ENCODE measurements at places on chromosomes 3 and 15.

DNA sequence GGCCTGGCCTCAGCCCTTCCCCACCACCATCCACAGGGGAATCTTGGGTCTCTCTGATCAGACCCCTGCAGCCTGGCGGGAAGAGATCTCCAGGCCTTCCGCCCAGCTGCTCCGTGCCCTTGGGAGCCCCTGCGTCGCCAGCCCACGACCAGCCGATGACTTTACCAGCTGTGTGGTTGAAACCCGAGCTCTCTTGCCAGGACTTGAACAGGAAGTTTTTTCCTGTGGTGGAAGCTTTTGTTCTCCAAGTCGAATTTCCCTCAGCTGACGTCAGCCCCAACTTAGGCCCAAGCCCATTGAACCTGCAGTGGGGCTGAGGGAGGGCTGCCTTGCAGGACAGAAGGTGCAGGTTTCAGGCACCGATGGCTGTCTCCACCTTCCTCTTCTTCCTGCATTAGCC is 51.7 kb upstream of the SMAD3 start:
- DNase-seq = no peak

- no peak for DNase-seq
Observed at GRCh38 chr15:88655103-88655553, 16.3 kb downstream of the ISG20 start.

- DNase-seq = no peak
Observed at GRCh38 chr15:72971766-72972165, 80.5 kb upstream of the NEO1 start.

DNA sequence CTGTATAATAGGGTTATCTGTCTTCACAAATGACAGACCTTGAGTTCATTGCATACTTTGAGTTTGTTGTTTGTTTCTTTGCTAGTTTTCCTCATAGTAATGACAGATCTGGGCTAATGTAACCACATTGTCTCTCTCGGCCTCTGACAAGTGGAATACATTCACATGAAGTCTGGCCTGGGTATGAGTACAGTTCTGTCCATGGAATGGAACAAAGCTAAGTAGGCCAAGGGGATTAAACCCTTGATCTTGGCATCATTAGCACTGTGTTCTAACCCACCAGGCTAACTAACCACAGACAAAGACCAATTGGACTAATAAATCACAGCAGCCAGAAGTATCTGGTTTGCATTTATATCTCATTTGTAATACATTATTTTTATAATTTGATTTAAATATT is 7.6 kb upstream of the VGLL3 start:
- no peak for DNase-seq

GRCh38 chr3:90092994-90093393 is 985.6 kb downstream of the EPHA3 start:
- DNase-seq = no peak

DNA sequence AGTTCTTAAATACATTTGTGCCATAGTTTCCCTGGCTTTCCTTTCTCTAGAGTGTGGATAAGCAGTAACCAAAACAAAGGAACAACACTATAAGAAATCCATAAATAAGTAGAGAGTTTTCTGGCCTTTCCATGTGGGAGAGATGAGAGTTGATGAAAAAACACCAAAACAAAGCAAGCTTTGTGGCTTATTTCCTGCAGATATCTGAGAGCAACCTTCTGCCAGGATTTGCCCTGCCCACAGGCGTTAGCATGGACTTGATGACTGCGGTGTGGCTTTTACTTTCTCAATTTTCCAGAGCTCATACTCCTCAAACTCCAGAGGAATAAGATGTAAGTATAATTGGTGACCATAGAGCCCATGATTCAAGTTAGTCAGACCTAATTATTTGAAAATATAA is 194.9 kb downstream of the RAP2B start:
- DNase-seq = no peak
